Naive thymus-derived CD8-positive, alpha-beta T cell (primary cell): ENCODE measurements at places on chromosomes 7 and 10.

GRCh38 chr7:104185346-104185745 lies 22.5 kb downstream of the ORC5 start:
- no peak for DNase-seq

- no peak for DNase-seq
Measured at GRCh38 chr10:103645141-103646054, 151.9 kb downstream of the NEURL1 start.

DNA sequence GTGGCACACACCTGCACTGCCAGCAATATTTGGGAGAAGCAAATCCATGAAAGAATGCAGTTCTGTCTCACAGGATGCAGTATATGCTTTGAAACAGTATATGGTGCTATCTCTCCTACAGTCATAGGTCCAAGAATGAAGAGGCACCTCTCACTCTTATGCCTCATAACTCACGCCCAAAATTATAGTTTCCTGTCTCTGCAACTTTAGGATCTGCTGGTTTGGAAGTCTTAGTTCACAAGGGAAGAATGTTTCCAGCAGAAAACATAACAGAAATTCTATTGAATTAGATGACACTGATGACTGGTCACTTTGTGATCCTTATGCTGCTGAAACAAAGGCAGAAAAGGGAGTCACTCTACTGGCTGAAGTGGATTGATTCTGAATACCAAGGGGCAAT lies 5.7 kb downstream of the C10orf67 start:
- no peak for DNase-seq

GRCh38 chr7:30533886-30534285 lies 29.3 kb upstream of the GGCT start:
- DNase-seq, result no peak

- no peak for DNase-seq
Measured at GRCh38 chr10:101840102-101840684, 3.4 kb downstream of the KCNIP2 start.
